NCI-H1105 (cell line): ENCODE measurements at places on chromosomes 1 and 21.

DNA sequence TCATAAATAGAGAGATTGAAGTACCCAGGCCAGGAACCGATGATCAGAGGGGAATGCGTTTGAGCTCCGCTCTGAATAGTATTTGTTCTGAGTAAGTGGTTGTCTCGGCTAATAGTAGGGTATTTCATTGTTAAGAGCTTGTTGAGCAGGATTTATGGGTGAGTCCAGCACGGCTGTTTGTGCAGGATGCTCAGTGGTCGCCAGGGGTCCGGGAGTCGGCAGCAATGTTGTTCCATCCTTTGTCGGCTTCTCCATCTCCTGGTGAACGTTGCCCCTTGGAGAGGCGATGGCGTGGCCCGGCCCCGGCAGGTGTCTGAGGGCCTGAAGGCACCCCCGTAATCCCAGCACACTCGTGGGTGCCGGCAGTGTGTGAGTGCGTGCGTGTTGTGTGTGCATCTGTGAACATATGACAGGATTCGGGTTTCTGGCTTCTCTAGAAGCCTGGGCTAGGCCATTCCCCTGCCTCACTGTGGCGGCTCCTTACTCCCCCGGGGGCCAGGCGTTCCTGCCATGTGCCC lies 160.8 kb upstream of the ARHGEF16 start:
- no peak for DNase-seq

GRCh38 chr21:45209685-45210284 lies 77.9 kb downstream of the POFUT2 start:
- DNase-seq, result no peak

GRCh38 chr1:205791568-205792180 lies 16.4 kb upstream of the RAB29 start:
- DNase-seq, result peak; percentile 43

DNA sequence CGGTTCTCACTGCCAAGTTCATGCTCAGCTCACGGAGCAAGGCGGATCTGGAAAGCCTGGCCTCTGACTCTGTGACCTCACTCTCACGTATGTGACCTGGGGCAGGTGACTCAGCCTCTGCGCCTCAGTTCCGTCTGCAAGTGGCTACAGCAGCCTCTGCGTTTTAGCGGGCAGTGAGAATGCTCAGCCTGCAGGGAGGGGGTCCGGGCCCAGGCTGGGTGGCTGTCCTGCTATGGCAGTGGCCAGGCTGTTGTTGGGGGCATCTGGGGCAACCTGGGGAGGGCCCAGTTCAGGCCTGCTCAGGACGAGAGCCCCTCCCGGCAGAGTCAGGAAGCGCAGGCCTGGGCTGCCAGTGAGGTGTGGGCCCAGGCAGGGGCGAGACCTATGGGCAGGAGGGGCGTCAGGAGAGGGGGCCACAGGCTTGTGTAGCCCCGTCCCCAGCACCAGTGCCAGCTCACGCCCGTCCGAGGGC lies 27.9 kb downstream of the ARHGEF16 start:
- no peak for DNase-seq

GRCh38 chr1:228975238-228975907 lies 240.1 kb downstream of the RHOU start:
- no peak for DNase-seq

GRCh38 chr1:231776010-231776756 lies 149.6 kb downstream of the DISC1 start:
- DNase-seq, result no peak

DNA sequence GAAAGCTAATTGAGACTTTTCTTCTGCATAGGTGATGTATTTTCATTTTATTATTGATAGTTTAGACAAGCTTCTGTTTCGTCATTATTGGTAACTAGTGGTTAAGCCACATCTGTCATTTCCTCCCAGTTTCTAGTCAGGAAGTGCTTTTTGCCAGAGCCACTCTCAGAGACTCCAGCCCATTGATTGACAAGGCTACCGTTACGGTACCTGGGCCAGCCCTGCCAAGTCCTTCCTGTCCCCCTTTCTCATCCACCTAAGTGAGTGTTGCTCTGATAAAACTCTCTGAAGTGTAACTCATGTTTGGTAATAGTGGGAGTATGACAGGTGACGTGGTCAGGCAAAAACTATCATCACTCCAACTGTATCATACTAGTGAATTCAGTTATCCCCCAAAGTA lies 29.6 kb upstream of the AGL start:
- DNase-seq, result no peak

DNA sequence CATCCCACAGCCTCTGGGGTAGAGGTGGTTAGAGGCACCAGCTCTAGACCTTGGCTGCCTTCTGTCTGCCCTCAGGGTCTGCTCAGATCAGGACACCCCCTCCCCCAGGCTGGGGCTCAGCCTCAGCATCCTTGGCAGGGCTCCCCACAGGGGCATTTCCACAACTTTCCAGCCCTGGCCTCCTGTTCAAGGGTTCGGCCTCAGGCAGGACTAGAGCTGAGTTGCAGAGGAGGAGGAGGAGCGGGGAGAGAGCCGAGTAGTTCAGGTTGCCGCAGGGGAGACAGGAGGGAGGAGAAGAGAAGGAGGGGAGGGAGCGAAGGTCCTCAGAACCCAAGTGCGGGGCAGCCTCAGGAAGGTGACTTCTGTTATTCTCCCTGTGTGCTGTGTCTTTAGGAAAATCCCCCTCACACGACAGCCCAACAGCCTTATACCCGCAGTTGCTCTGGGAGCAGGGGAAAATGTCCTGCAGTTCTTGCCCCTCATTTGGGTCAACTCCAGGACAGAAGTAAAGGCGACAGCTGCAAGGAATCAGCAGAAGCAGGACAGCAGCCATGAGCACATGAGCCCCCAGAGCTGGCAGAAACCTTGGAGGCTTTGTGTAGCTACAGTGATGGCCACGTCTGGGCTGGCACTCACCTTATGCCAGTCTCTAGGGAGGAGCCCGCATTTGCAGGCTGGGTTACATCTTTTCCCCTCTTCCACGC lies 46.5 kb upstream of the TENT5B start:
- DNase-seq, result no peak
